NCI-H510A (cell line): ENCODE measurements at places on chromosomes 12 and 14.

DNA sequence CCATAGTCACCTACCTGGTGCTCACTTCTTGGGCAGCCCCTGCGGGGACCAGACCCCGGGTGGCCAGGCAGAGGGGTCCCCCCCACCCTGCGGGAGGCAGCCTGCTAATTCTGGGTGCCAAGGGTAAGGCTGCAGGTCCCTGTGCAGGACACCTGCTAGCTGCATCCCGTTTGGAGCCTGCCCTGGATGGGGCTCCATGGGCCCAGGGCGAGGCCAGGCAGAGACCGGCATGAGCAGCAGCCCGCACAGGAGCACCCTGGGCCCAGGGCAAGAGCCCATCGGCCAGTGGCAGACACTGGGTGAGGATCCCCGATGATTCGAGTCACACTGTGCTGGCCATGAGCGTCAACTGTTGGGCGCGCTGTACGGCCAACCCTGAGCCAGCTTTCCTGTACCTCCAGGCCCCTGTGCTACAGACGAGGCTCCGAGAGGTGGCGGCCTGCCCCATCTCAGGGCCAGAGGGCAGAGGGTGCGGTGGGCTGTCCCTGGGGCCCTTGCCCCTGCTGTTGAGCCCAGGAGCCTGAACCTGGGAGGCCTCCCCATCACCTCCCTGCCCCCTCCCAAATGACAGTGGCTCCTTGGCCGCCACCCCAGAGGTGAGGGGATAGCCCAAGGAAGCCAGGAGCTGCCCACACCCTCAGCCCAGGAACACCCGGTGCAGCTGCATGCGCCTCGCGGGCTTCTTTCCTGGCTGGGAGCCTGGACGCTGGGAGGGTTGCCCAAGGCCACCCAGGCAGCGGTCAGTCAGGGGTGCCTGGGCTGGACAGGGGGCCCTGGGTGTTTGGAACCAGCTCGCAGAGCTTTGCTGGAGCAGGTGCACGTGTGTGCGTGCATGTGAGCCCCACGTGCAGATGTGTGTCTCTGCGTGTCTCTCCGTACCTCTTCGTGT is 47.7 kb downstream of the CYP46A1 start:
- DNase-seq = no peak

GRCh38 chr14:95897280-95897679 is 20.6 kb downstream of the TUNAR start:
- DNase-seq = no peak

DNA sequence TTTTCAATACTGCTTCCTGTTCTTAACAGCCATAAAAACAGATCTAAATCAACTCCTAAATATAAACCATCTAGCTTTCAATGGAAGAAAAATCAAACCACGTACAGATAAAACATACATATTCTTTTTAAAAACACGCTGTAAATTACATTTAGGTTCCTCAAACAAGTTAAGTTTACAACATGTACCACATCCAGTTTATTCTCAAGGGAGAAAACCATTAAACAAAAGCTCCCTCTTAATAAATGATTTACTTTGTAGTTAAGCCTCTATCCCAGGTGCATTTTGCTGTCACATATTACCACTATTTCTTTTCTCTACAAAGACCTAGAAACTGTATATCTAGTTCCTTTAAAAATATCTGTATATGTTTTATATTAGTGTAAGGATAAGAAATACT is 3.1 kb downstream of the NUMB start:
- no peak for DNase-seq

DNA sequence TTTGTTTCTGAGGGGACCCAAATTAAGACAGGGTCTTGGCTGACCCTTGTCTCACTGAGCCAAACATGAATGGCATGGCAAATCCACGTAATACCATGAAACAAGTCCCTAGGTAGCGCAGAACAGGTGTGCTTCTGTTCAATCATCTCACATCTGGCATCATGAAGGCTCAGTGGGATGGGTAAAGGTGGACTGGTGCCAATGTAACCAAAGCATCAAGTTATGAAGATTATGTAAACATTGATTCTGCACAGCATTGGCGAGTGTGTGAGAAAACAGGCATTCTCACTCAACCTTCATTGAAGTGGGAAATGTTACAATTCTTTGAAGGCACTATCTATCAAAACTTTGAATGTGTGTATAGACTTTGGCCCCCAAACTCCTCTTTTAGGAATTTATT is 41.9 kb downstream of the PTGER2 start:
- DNase-seq = peak; percentile 7

DNA sequence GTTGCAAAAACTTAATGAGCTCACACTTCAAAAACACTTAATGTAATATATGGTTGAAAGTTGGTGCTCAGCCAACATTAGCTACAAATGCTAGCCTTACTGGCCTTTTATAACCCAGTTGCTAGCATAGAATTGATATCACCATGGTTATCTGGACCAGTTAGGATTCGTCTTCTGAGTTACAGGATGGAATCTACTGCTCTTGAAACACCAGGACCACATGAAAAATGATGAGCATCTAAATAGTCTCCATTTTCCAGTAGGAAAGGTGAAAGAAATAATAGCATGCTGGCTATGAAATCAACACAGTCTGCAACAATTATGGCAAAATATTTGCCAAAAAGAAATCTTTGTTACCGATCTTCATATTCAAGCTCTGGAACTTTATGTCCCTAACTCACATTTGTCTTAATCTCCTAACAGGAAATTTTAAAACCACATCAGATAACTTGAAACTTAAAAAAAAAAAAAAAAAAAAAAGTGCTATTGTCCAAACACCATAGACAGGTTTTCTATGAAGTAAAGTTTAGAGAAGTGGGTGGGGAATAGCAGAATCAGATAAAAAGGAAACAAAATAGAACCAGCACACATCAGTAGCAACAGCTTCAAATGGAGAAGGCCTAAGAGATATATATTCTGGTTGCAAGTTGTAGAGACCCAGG is 12.6 kb upstream of the CD69 start:
- DNase-seq = no peak

DNA sequence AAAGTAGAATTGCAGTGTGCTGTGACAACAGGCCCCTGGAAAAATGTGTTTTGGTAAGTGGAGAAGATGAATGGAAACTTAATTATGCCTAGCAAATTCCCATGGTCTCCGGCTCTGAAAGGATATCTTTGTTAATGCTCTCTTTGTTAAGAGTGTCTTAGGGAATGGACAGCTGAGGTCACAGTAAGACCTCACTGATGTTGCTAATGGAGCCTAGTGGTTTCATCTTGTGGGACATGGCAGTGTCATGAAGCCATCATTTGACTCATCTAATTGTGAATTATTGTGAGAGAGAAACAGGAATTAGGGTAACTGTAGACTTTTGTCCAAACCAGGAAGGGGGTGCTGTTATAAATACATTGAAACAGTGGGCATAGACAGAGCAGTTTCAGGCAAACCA is 330.3 kb downstream of the TMTC2 start:
- DNase-seq = no peak

- no peak for DNase-seq
Measured at GRCh38 chr14:67232066-67232465, 9.2 kb upstream of the PALS1 start.

GRCh38 chr14:101758913-101759593 is 2.5 kb upstream of the PPP2R5C start:
- no peak for DNase-seq

DNA sequence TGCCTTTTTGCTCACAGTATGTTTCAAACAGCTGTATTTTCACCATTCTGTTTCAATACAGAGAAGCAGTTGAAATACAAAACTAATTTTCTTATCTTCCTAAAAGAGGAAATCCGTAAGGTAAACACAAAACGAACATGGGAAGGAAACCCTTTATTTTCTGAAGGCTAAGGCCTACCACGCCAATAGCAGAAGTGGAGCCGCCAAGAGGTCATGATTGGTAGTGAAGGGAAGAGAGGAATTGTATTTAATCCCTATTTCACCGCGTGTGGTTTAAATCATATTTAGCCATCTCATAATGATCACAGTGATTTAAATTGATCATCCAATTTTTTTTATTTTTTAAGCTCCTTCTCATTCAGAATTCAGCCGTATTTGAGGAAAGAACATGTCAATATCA is 398.2 kb downstream of the PRKD1 start:
- DNase-seq = no peak

DNA sequence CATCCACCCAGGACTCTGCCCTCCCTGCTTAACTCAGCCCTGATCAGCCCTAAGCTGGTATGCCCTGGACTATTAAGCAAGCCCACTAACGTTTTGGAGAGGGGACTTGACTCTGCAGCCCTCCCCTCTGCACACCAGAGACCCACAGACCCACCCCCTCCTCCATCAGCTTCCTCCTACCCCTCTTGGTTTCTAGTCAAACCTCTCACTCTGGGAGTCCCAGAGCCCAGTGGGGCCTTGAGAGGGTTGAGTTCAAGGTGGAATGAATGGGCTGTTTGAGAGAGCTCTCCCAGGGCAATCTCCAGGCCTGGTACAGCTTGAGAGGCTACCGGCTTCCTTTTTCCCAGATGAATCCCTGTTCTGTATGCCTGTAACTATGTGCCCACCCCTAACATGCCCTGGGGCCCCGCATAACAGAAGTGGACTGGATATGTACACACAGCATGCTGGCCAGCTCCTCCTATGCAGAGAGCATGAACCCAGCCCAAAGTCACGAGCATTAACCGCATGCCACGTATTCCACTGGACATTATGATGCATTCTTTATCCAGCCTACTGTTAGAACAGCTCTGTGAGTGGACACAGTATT is 43.6 kb downstream of the IRF2BPL start:
- no peak for DNase-seq

DNA sequence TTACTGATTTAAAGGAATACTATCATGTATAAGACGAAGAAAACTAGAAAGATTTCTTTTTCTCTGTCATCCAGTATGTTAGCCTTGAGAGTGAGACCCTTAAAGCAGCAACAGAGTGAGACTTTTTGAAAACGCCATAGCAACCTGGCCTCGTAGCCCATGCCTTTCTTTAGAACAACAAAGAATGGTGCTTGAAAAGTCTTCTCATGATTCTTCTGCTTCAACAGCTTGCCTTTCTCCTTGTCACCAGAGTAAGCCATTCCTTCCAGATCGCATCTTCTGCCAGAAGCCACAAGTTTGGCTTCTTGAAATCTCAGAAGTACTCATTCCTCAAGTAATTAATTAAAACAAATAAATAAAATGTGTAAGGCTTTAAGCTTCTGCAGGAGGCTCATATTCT is 109.3 kb downstream of the PDE3A start:
- DNase-seq = no peak

GRCh38 chr12:47274760-47275159 is 195.0 kb upstream of the AMIGO2 start:
- DNase-seq = no peak

DNA sequence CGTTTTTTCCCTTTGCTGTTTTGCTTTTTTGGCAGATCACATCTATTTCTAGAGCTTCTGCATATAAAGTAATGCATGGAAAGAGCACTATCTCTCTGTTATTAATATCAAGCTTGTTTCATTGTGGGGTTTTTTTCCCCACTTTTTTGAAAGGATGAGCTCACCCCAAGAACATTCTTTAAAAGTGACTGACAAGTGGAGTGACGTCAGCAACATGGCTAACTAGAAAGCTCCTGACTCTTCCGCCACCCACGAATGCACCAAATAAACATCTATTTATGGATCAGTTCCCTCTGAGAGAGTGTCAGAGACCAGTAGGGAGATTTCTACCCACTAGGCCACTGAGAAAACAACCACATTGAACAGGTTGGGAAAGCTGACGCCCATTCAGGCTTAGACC is 445.4 kb downstream of the GALC start:
- DNase-seq = no peak

DNA sequence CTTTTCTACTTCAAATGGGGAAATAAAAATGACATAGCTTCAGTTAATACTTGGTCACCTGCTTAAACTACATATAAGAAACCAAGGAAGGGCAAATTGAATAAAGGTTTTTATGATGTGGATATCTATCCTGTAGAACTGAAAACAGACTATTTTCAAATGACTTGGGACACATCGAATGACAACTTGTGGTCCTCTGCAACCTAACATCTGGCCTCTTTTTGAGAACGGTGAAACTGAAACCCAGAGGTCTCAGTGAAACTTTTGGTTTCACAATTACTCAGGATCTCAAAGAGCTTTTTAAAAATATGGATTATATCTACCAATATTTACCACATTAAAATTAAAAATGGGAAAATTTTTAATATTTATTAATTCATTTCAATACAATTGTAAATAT is 65.2 kb downstream of the PPP2R5E start:
- DNase-seq = no peak

DNA sequence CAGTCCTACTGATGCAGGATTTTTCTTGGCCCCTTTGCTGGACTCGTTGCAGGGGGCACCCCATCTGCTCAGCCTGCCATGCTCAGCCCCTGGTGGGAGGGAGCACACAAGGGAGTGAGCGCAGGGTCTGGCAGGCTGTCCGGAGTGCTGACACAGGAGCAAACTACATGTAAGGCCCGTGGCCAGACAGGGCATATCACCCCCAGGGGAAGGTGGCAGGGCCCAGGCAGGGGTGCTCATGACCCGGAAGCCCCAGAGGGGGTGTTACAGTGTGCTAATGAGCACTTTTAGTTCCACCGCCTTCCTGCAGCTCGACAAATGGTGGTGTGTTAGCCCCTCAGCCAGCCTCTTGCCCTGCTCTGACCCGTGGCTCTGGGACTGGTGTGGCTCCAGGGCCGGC is 645.6 kb upstream of the TMEM132C start:
- DNase-seq = no peak

- no peak for DNase-seq
Measured at GRCh38 chr12:6471989-6472360, 1.5 kb upstream of the VAMP1 start.

- DNase-seq = no peak
Measured at GRCh38 chr14:32349322-32349721, 20.2 kb downstream of the AKAP6 start.

DNA sequence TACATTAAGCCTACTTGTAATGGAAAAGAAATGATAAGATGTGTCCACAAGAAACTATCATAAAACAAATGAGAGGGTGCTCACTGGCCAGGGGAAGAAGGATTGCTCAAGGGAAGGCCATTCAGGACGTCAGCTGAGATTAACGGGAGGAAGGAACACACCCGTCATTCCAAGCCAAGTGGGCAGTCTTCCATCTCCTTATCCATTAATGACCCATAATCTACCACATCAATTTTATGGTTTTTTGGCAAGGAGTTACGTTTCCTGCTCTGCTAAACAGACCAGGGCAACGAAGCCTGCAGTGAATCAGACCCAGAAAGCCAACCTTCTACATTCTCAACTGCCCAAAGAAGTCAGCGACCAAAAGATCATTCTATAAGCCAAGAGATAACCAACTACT is 25.1 kb downstream of the PRKAB1 start:
- DNase-seq = no peak

DNA sequence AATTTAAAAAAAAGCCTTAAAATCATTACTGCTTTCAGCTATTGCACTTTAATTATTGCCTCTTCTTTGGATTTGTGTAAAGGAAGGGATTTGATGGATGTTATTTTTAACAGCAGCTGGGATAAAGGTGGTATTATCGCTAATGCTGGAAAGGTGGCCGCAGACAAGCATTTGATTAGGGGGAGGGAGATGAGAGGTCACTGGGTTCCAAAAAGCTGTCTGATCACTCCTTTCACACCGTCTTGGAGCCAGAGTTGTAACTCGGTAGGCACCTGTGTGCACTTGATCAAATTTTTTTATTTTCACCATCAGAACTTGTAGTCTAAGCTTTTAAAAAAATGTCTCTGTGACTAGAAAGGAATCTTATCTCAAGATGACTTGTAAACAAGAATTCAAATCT is 99.8 kb downstream of the AKAP6 start:
- no peak for DNase-seq
